ENCODE measurements at places on chromosomes 7 and 10. TPM values are rescaled to one million over a fixed set of nuclear protein-coding genes. Genes with fewer than 3 reads are reported as not detected.

Gene PCLO
- total RNA-seq, result 0.95 TPM

GRCh38 chr7:51444936-51445335 lies 128.3 kb upstream of the COBL start:
- DNase-seq, result no peak

GRCh38 chr10:132740588-132740987 lies 45.4 kb downstream of the NKX6-2 start:
- DNase-seq, result no peak

Gene GHRHR
- total RNA-seq, result not detected

- no peak for DNase-seq
Observed at GRCh38 chr7:45384499-45384898, 189.7 kb upstream of the ADCY1 start.

GRCh38 chr10:69642747-69643146 lies 12.7 kb downstream of the FAM241B start:
- no peak for DNase-seq
